ENCODE measurements at places on chromosomes 12 and 14. TPM values are rescaled to one million over a fixed set of nuclear protein-coding genes. Genes with fewer than 3 reads are reported as not detected.

PYM1 gene
- 40.7 TPM for polyA plus RNA-seq

GRCh38 chr12:117903110-117903840 is 65.5 kb downstream of the KSR2 start:
- H3K4me1 ChIP-seq: no peaks in the 10 kb centered on the region
- no peaks in the 10 kb centered on the region for H3K36me3 ChIP-seq
- H3K4me3 ChIP-seq: no peak overlapping the region
- DNase-seq: no peak
- no peak overlapping the region for H3K27ac ChIP-seq
- H3K27me3 ChIP-seq: peaks cover 4% of the 10 kb centered on the region

RNF212B gene
- not detected for polyA plus RNA-seq

GRCh38 chr12:77696183-77696582 is 134.5 kb upstream of the NAV3 start:
- no peaks in the 10 kb centered on the region for H3K27me3 ChIP-seq
- H3K27ac ChIP-seq: no peak overlapping the region
- no peaks in the 10 kb centered on the region for H3K4me1 ChIP-seq
- H3K4me3 ChIP-seq: no peak overlapping the region

DNA sequence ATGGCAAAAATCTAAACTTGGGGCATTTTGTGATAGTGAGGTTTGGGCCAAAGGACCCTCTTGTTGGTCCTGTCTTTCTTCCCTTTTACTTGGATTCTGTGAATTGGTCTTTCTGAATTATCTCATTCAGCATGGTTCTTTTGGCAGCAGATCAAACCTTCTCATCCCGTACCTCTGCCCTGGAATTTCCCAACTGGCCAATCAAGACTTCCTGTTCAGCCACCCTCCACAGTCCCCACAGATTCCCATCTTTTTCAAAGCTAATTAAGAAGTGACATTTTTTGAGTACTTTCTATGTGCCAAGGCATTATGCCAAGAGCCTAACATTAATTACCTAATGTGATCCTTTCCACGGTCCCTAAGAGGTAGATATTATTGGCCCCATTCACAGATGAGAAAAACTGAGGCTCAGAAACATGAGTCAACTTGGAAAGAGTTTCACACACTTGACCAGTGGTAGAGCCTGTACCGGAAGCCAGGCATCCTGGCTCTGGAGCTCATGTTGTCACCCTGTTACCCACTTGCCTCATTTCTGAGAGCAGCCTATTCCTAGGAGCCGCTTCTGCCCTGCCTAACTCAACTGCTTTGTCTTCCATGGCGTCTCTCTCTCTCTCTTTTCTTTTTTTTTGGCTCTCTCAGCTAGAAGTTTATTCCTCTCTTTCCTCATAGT is 135.9 kb downstream of the C12orf75 start:
- no peaks in the 10 kb centered on the region for H3K4me1 ChIP-seq
- H3K36me3 ChIP-seq: no peaks in the 10 kb centered on the region
- H3K27me3 ChIP-seq: no peaks in the 10 kb centered on the region
- no peak overlapping the region for H3K4me3 ChIP-seq
- H3K27ac ChIP-seq: no peak overlapping the region

GNG2 gene
- not detected for polyA plus RNA-seq

- H3K4me3 ChIP-seq: no peak overlapping the region
- H3K27me3 ChIP-seq: no peaks in the 10 kb centered on the region
- no peak for DNase-seq
- H3K27ac ChIP-seq: no peak overlapping the region
These were observed 59.1 kb upstream of the MED13L start for GRCh38 chr12:116336542-116337065.

Data from HepG2 (cell line).